ENCODE measurements at places on chromosomes 12 and 14. TPM values are rescaled to one million over a fixed set of nuclear protein-coding genes. Genes with fewer than 3 reads are reported as not detected.

Gene WBP11
- 51.5 TPM for total RNA-seq

Gene CD163L1
- 1.6 TPM for total RNA-seq

Gene ACRBP
- total RNA-seq = 2.2 TPM

Gene PPP1R36
- total RNA-seq = not detected

- DNase-seq = no peak
These were observed 52.4 kb downstream of the DICER1 start for GRCh38 chr14:95104911-95105310.

- DNase-seq = no peak
These were observed 2.0 kb upstream of the SLC2A3 start for GRCh38 chr12:7937833-7938506.

DNA sequence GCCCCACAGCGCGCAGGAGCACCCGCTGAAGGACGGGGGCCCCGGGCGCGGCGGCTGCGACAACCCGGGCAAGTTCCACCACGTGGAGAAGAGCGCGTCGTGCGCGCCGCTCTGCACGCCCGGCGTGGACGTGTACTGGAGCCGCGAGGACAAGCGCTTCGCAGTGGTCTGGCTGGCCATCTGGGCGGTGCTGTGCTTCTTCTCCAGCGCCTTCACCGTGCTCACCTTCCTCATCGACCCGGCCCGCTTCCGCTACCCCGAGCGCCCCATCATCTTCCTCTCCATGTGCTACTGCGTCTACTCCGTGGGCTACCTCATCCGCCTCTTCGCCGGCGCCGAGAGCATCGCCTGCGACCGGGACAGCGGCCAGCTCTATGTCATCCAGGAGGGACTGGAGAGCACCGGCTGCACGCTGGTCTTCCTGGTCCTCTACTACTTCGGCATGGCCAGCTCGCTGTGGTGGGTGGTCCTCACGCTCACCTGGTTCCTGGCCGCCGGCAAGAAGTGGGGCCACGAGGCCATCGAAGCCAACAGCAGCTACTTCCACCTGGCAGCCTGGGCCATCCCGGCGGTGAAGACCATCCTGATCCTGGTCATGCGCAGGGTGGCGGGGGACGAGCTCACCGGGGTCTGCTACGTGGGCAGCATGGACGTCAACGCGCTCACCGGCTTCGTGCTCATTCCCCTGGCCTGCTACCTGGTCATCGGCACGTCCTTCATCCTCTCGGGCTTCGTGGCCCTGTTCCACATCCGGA, 1.4 kb downstream of the FZD10 start:
- no peak for DNase-seq

DNA sequence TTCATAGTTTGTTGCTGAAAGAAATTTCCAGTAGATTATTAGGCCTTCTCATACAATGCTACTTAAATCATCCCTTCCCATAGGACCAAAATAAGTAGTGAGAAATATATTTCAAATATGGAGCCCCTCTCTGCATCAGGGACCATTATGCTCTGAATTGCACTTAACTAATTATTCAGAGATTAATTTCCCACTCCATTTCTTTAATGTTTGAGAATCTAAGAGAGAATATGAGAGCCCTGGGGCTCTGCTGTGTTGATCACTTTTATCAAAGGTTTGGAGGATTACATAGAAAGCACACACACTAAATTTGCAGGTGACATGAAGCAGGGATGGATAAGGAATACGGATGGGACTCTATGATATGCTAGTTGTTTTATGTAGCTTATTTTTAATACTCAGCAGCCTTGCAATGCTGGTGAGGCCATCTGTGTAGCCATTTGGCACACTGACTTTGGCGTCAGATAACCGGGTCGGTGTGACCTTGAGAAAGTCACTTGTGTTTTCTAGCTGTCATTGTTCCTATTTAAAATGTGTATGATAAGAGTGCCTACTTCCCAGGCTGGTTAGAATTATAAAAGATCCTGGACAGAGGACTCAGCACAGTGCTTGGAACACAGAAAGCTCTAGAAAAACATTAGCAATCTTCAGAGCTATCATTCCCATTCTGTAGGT, 49.9 kb upstream of the FBXO21 start:
- no peak for DNase-seq

GRCh38 chr12:49283541-49284429, 11.2 kb upstream of the PRPH start:
- DNase-seq = no peak

- DNase-seq = no peak
These were observed 185.8 kb downstream of the SLC15A4 start for GRCh38 chr12:128637642-128638606.

DNA sequence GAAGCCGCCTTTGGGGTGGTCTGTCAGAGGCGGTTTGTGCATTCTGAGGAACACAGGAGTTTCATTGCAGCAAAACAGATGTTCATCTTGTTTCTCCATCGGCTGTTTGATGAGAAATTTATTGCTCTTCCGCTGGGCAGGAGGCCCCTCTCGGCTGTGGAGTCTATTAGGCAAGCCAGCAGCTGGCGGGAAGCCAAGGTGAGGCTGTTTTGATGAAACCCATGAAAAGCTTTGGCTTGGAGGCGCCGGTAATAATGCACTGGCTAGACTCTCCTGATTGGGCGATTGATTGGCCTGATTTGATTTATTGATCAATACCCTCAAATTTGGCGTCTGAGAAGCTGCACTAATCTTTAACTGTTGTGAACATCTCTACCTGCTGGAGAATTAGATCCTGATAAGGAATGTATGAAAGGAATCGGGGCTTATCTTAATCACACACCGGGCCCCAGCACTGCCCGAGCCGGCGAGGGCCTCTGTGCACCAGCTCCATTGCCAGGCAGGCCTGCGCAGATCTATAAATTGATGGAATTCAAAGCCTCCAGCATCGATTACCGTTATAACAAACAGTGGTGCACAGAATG, 187.7 kb downstream of the PHETA1 start:
- peak; percentile 84 for DNase-seq

DNA sequence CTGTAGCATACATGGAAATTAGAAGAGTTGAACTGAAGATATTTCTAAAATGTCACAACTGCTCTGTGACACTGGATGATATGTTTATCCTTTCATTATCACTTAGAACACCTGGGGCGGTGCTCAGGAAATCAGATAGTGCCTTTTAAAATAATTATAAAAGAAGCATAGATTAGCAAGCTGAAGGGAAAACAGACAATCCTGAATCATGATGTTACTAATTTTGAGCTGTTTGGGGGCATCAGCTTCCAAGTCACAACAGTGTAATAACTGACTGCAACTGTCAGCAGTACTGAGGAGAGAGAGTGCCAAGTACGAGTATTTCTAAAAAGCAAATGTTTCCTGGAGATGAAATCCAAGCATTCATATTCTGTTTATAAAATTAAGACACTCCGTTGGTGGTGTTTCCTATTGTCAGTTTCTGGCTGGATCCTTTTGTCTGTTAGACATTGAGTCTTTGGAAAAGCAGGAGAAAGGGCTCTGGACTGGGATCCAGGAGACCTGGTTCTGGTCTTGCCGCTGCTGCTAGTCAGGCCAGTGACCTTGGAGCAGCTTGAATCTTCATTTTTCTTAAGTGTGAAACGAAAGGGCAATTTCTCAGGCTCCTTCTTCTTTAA, 380.1 kb downstream of the EGLN3 start:
- DNase-seq = no peak

- DNase-seq = no peak
These were observed 57.0 kb downstream of the OTOGL start for GRCh38 chr12:80156306-80156705.

DNA sequence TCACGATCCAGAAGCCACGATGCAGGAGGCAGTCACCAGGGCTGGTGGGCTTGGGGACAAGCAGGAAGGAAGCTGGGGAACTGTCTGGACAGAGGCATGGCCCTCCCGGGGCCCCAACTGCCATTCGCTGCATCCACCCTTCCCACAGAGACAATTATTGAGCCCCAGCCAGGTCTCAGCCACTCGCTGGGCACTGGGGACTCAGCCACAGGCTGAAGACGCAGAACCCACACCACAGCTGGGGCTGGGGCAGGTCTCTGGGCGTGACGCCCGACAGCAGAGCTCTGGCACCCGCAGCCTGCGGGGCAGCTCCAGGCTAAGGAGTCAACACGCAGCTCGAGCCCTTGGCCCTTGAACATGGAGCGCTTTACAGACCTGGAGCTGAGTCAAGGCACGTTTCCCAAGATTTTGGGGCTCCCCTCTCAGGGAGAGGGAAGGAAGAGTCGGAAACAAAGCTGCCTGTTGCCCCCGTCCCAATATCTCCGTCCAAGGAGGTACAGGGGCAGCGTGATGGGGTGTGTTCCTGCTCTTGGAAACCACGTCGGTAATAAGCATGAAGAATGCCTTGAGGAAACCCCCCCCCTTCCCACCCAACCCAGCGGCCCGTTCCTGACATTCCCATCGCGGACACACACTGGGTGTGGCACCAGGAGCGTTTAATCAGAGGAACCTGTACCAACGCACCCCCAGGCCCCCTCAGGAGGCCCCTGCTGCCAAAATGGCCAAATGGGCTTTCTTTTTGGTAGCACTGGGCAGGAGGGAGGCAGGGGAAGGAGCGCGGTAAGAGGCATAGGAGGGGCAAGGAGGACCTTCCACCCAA, 6.7 kb downstream of the RIMBP2 start:
- DNase-seq = no peak

DNA sequence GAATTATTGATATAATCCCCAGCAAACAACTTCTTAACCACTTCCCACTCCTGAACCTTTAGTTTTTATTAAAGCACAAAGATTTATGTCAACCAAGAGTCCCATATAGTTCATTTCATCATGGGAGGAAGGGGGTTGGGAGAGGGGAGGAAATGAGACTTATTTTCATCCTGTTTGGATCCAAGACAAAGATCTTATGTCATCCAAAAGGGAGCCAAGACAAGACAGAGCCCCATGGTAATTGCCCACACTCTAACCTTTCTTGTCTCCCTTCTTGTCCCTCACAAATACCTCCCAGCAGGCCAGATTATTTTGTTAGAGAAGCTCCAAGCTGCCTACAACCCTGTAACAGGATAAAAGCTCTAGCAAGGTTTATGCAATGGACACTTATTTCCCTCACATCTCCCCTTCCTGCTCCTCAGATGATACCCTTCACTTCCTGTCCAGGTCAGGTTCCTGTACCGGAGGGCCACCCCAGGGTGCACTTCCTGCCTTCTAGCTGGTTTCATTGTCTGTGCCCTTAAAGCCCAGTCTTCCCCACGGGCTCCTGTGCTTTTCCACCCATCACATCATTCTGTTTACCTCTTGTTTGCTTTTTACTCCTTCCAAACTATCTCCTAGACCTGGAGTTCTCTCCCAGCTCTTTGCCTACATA, 123.7 kb upstream of the MDM1 start:
- DNase-seq = no peak

GRCh38 chr12:72547573-72547972, 275.4 kb downstream of the TRHDE start:
- DNase-seq = no peak

DNA sequence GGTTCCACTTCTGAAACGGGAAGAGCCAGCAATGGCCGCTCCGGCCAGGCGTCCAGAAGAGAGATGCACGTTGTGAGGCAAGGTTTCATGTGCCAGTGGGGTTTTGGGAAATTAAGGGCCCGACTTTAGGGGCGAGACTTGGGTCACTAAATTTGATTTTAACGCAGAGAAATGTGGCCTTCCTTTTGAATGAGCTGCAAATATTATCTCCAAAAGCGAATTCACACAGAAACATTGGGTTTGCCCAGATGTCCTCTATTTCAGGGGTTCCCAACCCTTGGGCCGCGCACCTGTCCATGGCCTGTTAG, 2.3 kb upstream of the RNASE4 start:
- no peak for DNase-seq

DNA sequence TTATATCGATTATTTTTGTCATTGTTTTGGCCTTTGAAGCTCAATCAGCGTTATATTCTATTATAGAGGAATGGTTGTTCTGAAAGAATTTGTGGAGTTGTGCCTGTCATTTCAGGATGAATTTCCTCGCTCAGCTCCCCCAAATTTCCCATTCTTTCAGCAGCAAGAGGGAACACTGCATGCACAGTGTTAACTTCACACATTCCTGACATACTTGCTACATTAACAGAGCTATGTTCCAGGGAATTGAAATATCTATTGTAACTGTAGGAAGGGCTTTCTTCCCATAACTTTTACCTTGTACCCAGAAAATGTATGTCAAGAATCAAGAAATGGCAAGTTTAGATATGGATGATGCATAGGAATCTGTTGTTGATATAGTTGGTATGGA, 379.0 kb downstream of the LRIG3 start:
- DNase-seq = no peak

DNA sequence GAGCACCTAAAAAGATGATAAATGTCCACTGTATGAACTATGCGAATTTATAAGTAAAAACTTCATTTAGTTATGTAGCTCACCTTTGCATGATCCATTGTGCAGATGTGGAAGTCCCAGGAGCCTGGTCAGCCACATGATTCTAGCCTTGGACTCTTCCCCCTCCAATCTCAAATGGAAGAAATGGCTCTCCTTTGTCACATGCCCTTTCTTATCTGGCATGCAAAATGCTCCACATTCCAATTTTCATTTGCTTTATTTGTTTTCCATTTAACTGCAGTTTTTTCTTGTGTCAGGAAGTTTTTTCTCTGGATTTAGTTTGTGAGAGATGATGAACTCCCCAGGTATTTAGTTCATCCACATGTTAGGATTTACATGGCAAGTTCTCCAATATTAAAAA, 73.8 kb downstream of the DYRK2 start:
- no peak for DNase-seq

DNA sequence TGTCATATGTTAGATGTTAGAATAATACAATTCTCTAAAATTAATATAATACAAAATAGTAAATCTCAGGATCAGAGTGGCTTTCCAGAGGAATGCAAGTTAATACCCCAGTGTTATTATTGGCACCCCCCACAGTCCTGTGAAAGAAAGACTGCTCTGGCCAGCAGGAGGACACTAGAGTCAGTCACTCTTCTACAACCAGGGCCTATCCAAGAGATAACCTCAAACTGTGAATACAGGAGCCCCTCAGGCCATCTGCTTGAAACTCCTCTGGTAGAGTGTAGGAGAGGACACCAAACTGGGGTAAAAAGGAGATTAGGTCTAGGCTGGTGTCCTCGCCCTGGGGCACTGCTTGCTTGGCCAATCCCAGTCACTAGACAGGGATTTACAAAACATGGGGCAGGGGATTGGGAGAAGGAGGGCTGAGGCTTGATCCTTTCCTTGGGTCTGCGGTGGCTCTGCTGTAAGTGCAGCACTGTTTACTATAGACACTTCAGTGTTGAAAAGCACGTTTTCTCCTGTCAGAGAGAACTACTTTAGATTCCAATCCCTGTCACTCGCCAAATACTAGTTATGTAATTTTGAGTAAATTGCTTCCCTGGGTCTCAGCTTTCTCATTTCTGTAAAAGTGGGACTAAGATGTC, 44.5 kb upstream of the PTPRR start:
- DNase-seq = no peak

GRCh38 chr12:7905071-7905470, 30.9 kb downstream of the SLC2A3 start:
- DNase-seq = no peak

DNA sequence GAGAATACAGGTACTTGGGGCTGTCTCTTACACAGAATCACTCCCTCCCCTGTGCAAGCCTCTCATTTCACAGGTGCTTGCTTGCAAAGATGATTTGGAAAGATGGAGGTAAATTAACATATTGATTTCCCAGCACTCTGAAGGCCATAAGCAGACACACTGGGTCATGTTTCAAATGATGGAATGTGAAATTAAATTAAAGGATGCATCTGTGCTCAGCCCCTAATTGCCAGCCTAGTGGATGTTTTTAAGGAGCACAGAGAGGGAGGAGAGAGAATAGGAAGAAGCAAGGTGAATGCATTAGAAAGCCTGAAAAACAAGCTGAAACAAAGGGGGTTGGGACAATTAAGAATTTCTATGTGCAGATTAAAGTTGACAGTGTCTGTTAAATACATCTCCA, 96.1 kb upstream of the GRIP1 start:
- DNase-seq = no peak

GRCh38 chr12:13386323-13387039, 190.0 kb downstream of the EMP1 start:
- no peak for DNase-seq

- peak; percentile 61 for DNase-seq
These were observed 7.7 kb downstream of the AHNAK2 start for GRCh38 chr14:104970231-104971068.

Measured in left ventricle myocardium superior (tissue), 1 donor.